Fibroblast of lung (primary cell): ENCODE measurements at places on chromosomes 16 and 17.

- no peak for DNase-seq
Measured at GRCh38 chr16:17024514-17024913, 446.2 kb downstream of the XYLT1 start.

DNA sequence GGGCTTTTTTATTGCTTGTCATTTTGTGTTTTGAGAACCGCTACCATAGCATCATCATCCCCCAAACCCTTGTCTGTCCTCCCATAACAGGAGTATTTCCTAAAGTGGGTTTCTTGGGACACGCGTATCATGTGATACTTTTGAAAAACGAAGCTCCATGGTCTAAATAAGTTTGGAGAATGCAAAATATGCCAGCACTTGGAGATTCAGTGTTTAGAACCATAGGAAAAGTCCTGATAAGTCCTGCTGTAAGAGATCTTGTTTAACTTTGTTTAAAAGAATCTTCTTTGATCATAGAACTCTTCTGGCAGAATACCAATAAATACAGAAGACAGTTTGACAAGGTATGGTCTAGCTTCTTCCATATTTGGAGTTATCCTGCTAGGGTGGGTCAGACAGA is 59.3 kb downstream of the NKD1 start:
- DNase-seq = no peak

DNA sequence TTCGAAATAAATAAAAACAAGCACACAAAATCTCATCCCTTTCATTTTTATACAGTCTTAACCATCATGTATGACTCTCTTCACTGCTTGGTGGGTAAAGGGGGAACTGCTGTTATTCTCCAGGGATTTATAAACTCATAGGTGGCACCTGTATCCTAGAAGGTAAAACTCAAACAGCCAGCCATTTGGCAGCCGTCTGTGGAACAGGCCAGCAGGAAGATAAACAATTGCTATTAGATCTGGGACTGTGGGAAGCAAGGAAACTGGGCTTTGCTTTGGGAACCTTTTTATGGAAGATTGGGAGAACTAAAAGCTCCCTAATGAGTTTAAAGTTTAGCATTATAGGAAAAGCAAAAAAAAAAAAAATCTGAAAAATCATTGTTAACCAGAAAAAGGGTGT is 126.0 kb downstream of the TANGO6 start:
- no peak for DNase-seq

DNA sequence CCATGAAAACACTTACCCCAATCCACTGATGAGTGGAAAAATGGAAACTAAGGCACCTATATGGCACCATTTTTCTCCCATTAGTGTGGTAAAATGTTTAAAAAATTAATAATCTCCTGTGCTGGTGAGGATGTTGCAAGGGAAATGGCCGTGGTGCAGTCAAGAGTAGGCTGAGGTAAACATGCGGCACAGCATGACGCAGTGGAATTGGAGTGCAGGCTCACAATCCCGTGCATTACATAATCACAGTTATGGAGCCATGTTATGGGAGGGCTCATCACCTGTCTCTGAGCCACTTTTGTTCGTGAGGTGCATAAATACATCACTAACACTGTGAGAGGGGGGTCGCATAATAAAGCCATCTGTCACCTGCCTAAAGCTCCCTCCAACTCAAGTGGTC is 164.4 kb upstream of the XYLT1 start:
- DNase-seq = no peak

GRCh38 chr17:48491527-48492273 is 39.1 kb downstream of the HOXB1 start:
- no peak for DNase-seq

DNA sequence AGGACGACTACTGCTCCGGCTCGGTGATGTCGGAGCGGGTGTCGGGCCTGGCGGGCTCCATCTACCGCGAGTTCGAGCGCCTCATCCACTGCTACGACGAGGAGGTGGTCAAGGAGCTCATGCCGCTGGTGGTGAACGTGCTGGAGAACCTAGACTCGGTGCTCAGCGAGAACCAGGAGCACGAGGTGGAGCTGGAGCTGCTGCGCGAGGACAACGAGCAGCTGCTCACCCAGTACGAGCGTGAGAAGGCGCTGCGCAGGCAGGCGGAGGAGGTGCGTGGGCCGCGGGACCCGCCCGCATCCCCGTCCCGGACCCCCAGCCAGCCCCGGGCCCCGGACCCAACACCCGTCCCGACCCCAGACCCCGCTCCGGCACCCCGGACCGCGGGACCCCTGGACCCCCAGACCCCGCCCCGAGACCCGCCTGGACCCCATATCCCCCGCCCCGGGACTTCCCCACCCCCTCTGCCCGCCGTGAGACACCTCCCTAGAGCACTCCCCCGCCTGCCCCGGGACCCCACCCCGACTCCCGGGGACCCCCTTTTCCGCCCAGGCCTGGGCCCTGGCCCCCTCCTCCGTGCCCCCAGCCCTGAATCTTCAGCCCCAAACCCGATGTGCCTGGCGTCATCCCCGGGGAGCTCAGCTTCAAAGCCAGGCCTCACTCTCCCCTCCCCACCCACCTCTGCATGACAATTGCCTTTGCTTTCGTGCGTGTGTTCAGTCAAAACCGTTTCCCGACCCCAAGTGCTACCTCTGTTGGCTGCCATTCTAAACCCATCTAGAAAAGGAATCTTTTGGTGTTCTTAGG is 594 bp downstream of the MAPK8IP3 start:
- DNase-seq = peak; percentile 40

- no peak for DNase-seq
Measured at GRCh38 chr17:77203436-77203835, 62.7 kb downstream of the SEC14L1 start.

- DNase-seq = no peak
Measured at GRCh38 chr16:8880839-8881510, 1.2 kb upstream of the LITAFD start.

GRCh38 chr16:5615868-5616642 is 518.5 kb upstream of the EEF2KMT start:
- peak; percentile 3 for DNase-seq

DNA sequence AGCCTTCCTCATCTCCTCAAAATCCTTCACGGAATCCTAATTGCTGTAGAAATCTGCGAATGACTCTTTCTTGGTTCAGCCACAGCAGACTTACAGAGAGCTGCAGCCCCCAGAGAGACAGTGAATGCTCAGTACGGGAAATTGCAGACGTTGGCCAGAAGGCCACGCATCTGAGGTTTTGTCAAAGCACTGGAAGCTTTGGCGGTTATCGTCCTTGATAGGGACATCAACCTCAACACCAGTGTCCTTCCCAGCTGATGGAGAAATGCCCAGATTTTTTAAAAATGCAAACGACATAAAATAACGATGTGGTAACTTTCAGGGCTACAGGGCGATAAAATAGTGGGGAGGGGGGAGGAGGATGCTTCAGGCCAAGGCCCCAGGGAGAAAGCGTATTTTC is 166.6 kb upstream of the CIBAR2 start:
- DNase-seq = no peak

DNA sequence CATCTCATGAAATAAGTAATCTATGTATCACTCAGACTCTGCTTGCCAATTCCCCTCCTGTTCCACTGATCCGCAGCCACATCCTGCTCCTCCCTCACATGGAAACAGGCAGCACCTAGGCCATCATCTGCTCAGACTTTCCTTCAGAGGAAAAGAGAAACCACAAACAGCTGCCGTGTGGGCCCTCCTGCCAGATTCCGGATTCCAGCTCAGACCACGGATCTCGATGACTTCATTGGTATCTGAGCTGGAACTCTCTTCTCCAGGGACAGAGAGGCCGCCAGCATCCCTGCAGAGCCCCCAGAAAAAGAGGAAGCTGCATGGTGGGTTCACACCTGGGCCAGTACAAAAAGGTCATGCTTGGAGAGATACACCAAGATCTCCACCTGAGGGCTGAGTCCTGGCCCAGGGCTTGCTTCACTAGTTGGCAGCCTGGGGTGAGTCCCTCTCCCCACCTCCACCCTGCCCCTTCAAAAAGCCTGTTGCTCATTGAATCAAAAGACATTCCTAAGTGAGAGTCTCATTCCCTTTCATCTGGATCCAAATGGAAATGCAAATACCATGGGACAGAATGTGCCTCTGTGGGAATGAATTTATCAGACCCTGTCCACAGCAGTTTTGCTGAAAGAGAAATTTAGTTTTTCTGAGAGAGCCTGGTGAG is 47.2 kb downstream of the HOXB1 start:
- DNase-seq = peak; percentile 100

DNA sequence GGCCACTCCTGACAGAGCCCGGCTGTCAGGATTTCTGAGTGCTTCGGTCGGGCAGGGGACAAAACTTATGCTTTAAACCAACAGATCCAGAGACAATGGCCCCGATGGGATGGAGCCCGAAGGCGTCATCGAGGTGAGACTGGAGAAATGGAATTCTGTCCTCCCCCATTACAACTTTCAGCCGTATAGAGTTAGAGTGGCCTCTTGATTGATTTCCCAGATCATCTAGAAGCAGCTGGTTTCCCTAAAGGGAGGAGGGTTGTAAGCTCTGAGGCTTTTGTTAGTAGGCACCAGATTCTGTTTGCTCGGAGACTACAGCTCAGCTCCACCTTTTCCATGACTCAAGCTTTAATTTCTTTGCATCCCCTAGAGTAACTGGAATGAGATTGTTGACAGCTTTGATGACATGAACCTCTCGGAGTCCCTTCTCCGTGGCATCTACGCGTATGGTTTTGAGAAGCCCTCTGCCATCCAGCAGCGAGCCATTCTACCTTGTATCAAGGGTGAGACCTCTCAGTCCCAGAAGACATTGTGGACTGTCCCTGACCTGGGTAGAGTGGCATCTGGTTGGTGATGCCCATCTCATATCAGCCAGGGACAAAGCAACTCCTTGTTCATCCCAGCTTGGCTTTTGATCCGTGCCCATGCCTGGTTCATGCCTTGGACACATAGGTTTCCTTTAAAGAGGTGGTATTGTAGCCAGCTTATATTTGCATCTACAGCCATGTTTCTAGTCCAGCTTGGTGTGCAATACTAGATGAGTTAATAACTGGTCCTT is 5.1 kb upstream of the CD68 start:
- DNase-seq = peak; percentile 39
